ENCODE measurements at places on chromosomes 1 and 21. TPM values are rescaled to one million over a fixed set of nuclear protein-coding genes. Genes with fewer than 3 reads are reported as not detected.
A peak's percentile ranks its signal among the peaks of the same experiment; 100 is the strongest.

DNA sequence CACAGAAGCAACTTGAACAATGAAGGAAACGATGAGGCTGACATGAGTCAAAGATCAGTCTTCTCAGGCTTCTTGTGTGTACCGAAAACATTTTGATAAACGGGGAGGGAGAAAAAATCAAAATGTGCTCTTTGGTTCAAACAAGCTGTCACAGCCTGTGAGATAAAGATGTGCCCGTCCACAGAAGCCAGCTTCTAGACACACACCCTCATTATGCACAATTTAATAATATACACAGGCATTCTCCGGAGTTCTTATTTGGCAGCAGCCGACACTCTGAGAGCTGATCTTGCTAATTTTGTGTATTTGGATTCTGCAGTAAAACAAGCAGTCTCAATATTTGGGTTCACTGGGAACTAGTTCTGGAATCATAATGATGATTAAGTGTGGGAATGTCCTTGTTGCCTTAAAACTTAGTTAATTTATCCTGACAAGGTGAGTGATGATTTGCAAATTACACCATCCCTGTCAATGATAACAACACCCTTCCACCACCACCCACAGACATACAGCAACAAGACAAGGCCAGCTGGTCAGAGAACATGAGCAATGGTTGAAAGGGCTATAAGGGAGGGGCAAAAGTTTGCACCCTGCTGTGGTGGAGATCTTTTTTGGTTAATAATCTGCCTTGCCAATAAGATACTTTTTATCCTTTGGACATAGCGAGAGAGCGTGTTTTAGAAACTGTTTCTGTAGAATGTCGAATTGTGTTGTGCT, 269.9 kb upstream of the KIAA0040 start:
- DNase-seq = no peak

GRCh38 chr1:116540088-116540487, 30.7 kb downstream of the CD58 start:
- DNase-seq = no peak

GRCh38 chr21:43703035-43703880, 15.7 kb upstream of the PDXK start:
- DNase-seq = no peak

DNA sequence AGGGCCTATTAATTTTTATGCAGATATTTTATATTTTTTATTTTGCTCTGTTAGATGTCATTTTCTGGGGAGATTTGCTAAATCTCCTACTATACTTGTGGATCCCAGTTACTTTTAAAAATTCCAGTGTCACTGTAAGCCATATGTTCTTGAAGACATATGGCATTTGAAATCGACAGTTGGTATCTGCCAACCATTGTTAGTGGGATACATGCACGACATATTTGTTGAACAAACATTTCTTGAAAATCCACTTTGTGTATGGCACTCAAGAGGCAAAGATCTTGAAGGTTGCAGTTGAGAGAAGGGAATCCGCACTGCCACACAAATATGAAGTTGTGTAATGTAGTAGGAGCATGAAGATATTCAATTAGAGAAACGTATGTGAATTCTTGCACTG, 287.7 kb downstream of the HHAT start:
- DNase-seq = no peak

- DNase-seq = no peak
Measured at GRCh38 chr1:158793604-158794003, 12.6 kb upstream of the OR6N2 start.

- no peak for DNase-seq
Measured at GRCh38 chr21:44849616-44850130, 23.8 kb downstream of the PTTG1IP start.

DNA sequence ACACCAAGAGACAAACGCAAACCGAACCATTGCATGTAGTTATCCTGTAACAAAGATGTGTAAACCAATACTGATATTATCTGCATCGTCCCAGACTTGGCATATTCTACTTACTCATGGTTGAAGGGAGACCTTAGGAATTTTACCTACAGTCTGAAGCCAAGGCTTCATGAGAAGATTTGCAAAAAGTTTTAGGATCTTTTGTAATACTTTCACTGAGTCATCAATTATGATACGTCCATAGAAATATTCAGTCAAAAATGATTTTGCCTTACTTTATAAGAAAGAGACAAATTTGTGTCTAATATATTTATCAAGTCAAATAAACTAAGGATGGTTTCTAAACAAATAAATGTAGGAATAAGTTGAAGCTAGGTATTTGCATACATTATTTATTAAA, 1176.1 kb upstream of the ADGRL2 start:
- DNase-seq = no peak

GRCh38 chr1:208892147-208892546, 648.0 kb upstream of the PLXNA2 start:
- DNase-seq = no peak

DNA sequence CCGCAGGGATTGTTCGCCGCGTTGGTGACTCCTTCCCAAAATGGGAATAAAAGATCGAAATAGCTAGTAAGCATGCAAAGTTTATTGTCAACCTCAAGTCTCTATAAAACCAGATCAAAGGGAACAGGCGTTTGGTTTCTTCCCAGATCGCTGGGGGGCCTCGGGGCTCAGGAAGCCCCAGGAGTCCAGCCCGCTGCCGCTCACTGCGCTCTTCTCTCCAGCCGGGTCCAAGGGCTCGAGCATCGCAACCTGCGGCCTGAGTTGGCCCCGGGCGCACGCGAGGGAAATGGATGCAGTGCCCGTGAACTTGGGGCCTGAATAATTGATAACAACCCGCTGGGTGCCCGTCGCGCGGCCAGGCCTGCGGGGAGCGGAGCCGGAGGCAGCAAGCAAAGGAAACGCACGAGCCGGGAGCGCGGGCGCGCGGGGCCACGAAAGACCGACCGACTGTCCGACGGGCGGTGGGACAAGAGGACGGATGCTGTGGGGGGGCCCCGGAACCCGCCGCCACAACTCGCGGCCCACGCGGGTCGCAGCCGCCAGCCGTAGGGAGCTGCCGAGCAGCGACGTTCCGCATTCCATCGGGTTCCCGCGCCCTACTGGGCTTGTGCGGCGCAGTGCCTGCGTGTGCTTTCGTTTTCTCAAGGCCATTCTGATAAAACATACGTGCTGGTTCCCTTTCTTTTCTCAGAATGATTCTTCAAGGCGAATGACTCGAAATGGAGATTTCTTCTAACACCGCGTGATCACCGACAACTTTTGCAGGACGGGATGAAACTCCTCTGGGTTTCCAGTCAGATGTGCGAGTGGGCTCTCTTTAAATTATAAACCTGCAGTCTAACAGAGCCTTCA, 14.0 kb upstream of the ALX3 start:
- DNase-seq = peak; percentile 35

DNA sequence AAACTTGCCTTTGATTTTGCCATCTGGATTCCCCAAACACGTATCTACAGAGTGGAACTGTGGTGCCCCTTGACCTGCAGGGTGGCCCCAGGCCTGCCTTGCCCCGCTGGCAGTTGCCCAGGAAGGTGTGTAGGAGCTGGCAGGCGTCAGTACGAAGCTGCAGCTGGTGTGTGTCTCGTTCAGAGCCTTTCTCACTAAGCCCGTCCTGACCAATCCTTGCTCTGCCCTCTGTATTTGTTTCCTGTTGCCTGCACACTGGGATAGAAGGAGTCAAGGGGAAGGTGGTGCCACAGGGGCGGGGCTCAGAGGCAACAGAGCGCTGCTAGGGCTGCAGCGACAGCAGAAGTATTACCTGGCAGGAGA, 5.2 kb upstream of the VSIG8 start:
- DNase-seq = peak; percentile 17

GRCh38 chr1:36401602-36402503, 4.1 kb upstream of the LSM10 start:
- DNase-seq = no peak

GRCh38 chr1:25770541-25771220, 29.3 kb upstream of the SELENON start:
- DNase-seq = no peak

DNA sequence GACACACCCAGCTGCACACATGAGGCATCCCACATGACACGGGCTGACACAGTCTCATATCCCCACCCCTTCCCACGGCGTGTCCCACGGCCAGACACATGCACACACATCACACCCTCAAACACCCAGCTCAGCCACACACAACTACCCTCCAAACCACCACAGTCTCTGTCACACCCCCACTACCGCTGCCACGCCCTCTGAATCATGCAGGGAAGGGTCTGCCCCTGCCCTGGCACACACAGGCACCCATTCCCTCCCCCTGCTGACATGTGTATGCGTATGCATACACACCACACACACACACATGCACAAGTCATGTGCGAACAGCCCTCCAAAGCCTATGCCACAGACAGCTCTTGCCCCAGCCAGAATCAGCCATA, 22.6 kb downstream of the PODN start:
- DNase-seq = no peak

GRCh38 chr21:31180256-31181081, 142.2 kb upstream of the KRTAP19-8 start:
- peak; percentile 49 for DNase-seq

GRCh38 chr1:91827459-91828321, 58.3 kb downstream of the TGFBR3 start:
- no peak for DNase-seq

DNA sequence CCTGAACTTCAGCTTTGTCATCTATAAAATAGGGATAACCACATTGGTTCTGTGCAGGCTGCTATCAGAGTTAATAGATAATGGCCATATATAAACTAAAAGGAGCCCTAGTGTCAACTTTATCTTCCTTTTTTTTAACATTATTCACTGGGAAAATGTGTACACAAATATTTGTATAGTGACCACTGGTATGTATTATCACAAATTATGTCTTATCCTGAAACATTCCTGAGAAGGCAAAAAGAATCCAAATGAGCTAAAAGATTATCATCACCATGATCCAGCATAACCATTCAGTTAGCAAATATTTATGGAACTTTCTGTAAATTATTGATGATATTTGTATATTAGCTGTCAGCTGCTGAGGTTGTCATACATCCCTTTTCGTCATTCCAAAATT, 16.6 kb downstream of the ANGPTL3 start:
- DNase-seq = no peak

GRCh38 chr1:84704872-84705417, 14.7 kb upstream of the SSX2IP start:
- no peak for DNase-seq

- DNase-seq = no peak
Measured at GRCh38 chr1:151839082-151839412, 573 bp downstream of the C2CD4D start.

DNA sequence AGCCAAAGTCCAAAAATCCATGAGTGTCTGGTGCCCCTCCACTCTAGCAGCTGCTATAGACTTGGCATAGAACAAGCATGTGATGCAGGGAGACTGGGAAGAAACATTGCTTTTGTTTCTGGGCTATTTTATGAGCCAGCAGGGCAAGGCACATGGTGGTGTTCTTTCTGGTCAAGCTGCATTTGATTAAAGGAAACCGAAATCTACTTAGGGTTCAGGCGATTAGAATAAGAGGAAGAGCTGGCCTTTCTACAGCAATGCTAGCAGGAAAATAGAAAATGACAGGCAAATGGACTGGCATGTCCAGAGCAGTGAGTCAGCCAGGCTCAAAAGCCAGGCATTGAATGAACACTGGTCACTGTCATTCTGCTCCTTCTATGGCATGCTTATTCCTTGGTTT, 28.5 kb upstream of the ARHGAP29 start:
- peak; percentile 22 for DNase-seq

DNA sequence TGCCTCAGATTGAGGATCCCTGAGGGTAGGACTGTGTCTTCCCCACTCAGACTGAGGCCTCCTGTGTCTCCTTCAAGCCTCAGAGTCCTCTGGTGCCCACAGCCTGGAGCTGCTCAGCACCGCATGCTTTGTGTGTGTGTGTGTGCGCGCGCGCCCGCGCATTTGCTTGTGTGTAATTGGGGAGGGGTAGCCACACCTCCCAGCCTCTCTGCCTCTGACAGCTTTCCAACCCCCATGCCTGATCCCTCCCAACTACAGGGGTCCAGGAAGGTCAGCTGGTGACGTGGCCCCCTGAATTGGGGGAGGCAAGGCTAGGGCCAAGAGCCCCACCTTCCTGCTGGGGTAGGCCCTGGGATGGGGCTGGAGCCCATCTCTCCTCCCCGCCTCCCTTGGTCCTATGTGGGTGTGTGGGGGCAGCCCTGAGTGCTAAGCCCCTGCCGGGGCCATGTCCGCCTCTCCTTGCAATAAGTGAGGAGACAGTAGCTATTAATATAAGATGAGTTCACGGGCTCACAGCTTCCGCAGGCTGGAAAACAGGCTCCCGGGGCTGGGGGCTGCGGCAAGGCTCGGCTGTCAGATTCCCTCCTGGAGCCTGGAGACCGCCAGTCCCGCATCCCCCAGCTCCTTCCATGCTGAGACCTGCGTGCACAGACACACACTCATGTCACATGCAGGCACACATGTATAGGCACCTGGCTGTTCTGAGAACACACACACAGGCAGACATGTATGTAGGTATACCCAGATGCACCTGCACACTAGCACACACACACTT, 7.0 kb downstream of the GPR3 start:
- no peak for DNase-seq

GRCh38 chr1:12472156-12472797, 145.7 kb downstream of the DHRS3 start:
- no peak for DNase-seq

DNA sequence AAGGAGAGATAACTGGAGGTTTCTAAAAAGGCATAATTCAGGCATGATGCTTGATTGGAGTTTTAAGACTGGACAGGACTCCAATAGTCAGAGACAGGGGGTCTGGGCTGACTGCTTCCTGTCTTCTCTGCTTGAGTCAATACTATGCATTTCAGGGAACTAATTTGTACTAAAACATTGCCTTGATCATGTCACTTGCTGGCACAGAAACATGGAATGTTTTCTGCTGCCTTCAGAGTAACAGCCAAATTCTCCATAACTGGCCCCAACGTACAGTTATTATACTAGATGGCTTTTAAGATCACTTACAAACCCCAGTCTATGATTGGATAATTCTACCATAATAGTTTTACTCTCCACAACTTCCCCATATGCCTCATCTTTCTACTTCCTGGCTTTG, 247.0 kb downstream of the DNM3 start:
- DNase-seq = no peak

- DNase-seq = no peak
Measured at GRCh38 chr1:156599811-156600210, 1.5 kb downstream of the GPATCH4 start.

ADAMTS4 gene
- polyA plus RNA-seq = 11.2 TPM

CD53 gene
- 12.5 TPM for polyA plus RNA-seq

FCRL4 gene
- polyA plus RNA-seq = not detected

LCE2C gene
- polyA plus RNA-seq = not detected

FCRLA gene
- 0.46 TPM for polyA plus RNA-seq

CACHD1 gene
- 13.0 TPM for polyA plus RNA-seq

CR1L gene
- polyA plus RNA-seq = not detected

CLDN17 gene
- polyA plus RNA-seq = not detected

PRKACB gene
- 21.3 TPM for polyA plus RNA-seq

FMO3 gene
- 0.35 TPM for polyA plus RNA-seq

KRTAP21-2 gene
- not detected for polyA plus RNA-seq

PER3 gene
- 10.7 TPM for polyA plus RNA-seq

MIXL1 gene
- polyA plus RNA-seq = 0.62 TPM

CLDN19 gene
- polyA plus RNA-seq = 0.31 TPM

All from hindlimb muscle (tissue), 1 donor.